ENCODE measurements at places on chromosomes 1 and 21.

DNA sequence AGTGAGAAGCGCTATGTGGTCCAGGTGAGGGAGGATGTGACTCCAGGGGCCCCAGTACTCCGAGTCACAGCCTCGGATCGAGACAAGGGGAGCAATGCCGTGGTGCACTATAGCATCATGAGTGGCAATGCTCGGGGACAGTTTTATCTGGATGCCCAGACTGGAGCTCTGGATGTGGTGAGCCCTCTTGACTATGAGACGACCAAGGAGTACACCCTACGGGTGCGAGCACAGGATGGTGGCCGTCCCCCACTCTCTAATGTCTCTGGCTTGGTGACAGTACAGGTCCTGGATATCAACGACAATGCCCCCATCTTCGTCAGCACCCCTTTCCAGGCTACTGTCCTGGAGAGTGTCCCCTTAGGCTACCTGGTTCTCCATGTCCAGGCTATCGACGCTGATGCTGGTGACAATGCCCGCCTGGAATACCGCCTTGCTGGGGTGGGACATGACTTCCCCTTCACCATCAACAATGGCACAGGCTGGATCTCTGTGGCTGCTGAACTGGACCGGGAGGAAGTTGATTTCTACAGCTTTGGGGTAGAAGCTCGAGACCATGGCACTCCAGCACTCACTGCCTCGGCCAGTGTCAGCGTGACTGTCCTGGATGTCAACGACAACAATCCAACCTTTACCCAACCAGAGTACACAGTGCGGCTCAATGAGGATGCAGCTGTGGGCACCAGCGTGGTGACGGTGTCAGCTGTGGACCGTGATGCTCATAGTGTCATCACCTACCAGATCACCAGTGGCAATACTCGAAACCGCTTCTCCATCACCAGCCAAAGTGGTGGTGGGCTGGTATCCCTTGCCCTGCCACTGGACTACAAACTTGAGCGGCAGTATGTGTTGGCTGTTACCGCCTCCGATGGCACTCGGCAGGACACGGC is 2.2 kb downstream of the CELSR2 start:
- no peak for DNase-seq

DNA sequence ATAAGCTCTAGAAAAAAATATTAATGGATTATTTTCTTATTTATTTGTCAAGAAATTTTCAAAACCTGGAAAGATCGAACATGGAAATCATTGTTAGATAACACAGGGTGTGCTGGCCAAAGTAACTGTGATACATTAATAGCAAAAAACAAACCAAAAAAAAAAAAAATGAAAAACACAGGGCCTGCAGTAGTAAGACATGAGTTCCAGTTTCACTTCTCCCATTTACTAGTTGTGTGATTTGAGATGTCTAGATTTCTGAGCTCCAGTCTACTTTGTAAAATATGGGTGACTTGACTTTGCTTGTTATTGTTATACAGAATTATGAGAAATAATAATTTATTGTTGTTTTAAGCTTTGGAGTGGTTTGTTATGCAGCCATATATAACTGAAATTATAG is 13.6 kb downstream of the FAM177B start:
- no peak for DNase-seq

DNA sequence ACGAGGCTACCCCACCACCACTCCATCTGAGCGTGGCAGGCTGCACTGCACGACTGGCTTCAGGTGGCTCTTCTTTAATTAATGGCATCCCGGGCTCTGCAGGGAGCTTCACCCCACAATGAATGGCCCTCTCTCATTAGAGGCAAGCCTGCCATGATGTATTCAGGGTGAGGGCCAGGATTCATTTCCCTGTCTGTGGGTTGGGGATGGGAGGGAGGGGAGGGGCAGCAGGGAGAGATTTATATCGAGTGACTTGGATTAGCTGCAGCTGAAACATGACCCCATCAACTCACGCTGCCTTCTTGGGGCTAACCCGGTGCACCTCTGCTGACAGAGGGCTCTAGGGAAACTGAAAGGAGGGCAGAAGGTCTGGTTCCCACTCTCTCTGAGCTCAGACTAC is 54.2 kb downstream of the ERI3 start:
- no peak for DNase-seq

DNA sequence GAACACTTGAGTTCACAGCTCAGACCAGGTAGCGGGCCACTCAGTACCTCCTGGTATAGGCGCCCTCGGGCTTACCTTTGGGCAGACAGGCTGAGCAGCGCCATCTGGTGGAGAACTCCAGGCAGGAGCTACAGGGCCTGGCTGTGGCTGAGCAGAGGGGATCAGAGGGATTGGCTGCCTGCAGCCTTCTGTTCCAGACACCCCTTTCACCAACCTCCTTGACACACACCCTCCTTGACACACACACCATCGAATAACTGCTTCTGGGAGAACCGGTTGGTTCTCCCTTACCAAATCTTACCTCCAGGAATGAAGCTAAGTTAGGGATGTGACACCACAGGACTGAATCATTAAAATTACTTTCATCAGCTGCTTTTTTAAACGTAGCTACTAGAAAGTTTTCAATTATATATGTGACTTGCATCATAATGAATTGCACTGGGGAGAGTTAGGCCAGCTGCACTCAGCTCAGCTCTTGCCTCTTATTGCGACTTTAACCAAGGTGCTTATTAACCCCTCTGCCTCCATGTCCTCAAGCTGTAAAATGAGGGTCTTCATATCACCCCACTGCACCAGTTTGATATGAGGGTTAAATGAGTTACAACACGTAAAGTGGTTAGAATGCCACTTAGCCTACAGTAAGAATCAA is 6.6 kb downstream of the LIN28A start:
- peak; percentile 95 for DNase-seq

- DNase-seq = no peak
Observed at GRCh38 chr1:54653036-54653435, 11.4 kb downstream of the MROH7 start.

- DNase-seq = no peak
Observed at GRCh38 chr1:242692988-242693387, 168.5 kb upstream of the PLD5 start.

GRCh38 chr1:101509370-101509769 is 272.6 kb downstream of the S1PR1 start:
- no peak for DNase-seq

- no peak for DNase-seq
Observed at GRCh38 chr1:109613361-109614147, 5.9 kb downstream of the GNAT2 start.

- peak; percentile 60 for DNase-seq
Observed at GRCh38 chr1:203152158-203153034, 23.2 kb downstream of the MYBPH start.

- no peak for DNase-seq
Observed at GRCh38 chr1:95021119-95021518, 51.6 kb downstream of the ALG14 start.

- DNase-seq = no peak
Observed at GRCh38 chr21:33685613-33686197, 43.4 kb downstream of the ITSN1 start.

DNA sequence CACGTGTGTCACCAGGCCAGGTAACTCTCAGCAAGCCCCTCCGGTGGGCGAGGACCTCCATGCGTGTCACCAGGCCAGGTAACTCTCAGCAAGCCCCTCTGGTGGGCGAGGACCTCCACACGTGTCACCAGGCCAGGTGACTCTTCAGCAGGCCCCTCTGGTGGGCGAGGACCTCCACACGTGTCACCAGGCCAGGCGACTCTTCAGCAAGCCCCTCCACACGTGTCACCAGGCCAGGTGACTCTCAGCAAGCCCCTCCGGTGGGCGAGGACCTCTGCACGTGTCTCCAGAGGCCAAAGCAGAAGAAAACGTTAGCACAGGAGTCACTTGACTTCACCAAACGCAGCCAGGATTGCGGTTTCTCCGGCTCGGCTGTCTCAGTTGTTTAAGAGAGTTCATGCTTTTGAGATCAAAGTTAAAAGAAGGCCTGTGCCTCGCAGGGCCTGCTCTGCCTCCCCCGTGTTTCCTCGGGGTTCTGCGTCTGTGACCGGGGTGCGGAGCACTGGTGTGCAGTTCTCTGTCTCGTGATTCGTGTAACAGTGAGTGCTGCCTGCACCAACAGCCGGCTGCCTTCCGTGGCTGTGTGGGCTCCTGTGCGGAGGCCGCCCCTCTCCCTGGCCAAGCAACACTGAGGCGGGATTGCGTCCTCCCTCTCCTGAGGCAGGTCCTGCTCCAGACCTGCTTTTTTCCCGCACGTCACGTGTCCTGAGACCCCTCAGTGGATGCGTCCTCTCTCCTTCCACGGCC is 56.6 kb downstream of the PRKCZ start:
- DNase-seq = no peak

DNA sequence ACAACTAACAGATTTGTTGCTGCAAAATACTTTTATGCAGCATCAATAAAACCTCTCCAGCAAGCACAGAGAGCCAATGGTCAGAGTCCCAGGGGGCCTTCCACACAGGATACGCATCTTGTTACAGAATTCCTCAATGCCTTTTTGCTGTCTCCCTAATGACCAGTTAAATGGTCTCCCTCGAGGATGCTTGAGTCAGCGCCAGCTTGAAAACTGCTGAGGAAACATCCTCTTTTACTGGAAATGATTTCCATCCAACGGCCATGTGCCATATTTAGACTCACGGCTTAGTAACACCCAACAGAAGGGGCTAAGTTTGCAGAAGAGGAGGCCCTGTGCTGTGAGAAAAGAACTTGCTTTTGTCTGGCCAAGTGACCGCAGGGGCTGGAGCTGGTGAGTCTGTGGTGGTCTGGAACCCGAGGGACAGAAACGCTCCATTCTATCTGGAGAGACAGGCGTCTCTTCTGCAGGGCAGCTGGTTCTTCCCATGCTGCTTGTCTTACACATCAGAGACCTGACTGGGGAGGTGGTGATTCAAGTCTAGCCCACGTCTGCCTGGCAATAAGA is 496.4 kb downstream of the SETD4 start:
- DNase-seq = no peak

DNA sequence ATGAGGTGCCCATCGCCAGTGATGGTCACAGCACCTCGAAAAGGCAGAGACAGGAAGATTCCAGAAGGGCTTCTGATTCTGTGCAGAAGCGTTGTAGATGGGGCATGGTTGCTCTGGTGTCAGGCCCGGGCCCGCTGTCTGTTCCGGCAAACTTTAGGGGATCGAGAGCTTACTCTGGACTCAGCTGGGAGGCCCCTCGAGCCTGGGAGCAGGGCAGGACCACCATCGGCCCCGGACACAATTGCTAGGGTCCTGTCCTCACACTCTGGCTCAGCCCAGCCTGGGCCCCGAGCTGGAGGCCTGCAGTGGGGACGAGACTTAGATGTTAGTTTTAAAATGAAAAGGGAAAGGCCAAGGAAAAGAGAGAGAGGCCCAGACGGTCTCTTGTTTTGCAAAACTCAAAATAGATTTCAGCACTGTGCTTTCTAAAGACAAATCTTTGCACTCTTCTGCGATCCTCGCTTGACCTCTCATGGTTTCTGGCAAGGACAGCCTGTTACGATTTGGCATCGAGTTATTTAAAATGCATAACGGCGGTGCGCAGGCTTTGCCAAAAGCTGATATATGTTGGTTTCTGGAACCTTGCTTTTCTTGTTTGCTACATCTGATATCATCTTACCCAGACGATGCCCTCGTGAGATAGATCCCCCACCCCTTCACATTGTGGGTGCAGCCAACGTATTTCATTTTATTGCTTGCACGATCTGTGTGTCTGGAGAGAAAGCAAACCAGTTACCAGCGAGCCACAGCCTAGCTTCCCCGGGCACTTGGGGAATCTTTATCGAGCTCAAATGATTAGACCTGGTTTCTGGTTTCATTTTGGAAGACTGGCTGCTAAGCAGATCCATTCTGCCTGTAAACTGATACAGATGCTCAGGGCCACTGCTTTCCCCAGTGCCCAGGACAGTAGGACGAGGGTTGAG is 58.0 kb downstream of the PRDM16 start:
- no peak for DNase-seq

DNA sequence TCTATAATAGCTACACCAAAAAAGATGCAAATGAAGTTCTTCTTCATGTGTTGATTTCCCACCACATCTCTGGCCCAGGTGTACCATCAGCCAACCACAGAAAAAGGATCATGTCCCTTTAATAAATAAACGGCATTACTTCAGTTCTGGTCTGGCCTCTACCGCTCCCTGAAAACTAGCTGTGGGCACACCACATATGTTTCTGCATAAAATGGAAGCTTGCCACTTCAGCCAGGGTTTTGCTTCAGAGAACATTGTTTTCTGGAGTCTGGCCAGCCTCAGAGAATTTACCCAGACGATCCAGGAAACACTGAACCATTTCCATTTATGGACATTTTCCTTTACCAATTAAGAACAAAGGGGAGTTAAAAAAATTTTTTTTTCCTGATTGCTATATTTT is 5.8 kb upstream of the LAMC2 start:
- no peak for DNase-seq

GRCh38 chr1:93712741-93713140 is 31.1 kb upstream of the BCAR3 start:
- no peak for DNase-seq

DNA sequence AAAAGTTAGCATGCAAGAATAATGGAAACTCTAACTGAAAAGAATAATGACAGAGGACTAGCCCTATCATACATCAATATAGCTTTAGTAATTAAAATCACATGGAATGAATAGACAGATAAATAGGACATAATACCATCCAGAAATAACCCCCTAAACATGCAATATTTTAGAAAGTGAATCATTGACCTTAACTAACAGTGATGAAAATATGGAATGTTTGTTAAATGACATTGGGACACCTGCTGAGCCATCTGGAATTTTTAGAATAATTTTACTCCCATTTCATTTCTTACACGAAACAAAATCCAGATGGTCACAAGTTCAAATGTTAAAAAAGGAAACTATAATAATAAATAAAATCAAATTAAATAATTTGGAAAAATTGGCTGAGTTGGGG is 53.1 kb upstream of the FMO3 start:
- no peak for DNase-seq

- DNase-seq = no peak
Observed at GRCh38 chr1:226674892-226675714, 64.0 kb downstream of the ITPKB start.

GRCh38 chr1:231357187-231357772 is 19.2 kb downstream of the SPRTN start:
- DNase-seq = no peak

DNA sequence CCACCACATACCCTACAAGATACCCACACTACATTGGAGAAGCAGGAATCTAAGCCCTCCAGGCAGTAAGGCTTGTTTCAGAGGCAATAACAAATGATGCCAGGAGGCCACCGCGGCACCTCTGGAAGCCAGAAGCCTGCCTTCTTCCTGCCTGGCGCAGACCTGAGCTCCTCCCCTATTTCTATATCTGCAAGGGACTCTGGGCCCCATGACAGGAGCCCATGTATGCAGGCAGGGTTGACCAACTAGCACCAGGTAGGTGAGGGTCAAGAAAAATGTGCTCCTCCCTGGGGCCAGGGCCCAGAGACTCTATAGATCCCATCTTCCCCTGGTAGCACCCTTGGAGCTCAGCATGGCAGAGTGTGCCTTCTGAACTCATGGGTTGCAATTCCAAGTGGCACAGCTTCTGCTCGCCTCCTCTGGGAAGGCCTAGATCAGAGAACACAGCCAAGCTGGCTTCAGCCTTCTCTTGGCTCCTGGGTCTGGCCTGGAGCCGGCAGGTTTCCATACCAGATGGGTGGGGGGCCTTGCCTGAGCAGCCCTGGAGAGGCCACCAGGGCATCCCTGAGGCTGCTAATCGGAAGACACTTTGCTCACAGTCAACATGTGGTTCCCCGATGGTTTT is 85.1 kb downstream of the STUM start:
- no peak for DNase-seq

- no peak for DNase-seq
Observed at GRCh38 chr1:93672069-93672468, 9.6 kb downstream of the BCAR3 start.

Data from H9 (cell line).